ENCODE measurements at places on chromosomes 2 and 18. TPM values are rescaled to one million over a fixed set of nuclear protein-coding genes. Genes with fewer than 3 reads are reported as not detected.

DNA sequence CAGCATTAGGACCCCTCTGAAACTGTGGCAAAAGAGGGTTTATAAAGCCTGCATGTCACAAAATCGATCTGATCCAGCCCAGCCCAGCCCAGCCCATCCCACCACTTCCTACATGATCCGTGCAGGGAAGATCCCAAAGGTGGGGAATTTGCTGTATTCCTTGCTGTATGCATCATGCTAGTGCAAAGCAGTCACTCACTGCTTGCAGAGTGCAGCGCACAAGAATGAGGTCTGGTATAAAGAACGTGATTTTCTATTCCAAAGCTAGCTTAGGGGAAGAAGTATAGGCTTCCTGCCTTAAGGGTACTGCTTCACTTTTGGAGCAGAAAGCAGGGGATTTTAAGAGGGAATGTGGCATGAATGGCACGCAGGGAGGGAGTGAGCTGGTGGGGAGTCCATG is 18.9 kb upstream of the SERPINB11 start:
- DNase-seq = no peak

Gene IFIH1
- 23.9 TPM for total RNA-seq

- DNase-seq = no peak
These were observed at the start of gene ERMN for GRCh38 chr2:157325786-157326185. Gene ERMN (minus strand): TSS chr2:157325824. CDS start chr2:157325642, 182 bp downstream.

DNA sequence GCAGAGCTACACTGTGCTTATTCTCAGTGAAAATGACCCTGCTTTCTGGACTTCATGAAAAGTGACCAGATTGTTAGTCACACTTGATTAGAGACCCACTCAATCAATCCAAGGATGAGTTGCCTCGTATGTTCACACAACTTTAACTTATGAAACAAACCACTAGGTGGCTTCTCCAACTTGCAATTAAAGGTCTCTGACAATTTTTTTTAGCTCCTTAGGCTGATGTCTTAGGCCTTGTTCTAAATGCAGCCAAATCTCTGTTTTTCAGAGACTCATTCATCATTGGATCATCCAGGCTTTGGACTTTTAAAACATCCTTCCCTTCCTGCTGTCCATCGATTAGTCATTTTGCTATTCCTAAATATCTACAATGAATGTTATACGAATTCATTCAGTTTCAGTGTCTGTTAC is 63.4 kb downstream of the MREG start:
- peak; percentile 32 for DNase-seq

GRCh38 chr2:43044093-43044681 is 182.2 kb downstream of the ZFP36L2 start:
- DNase-seq = no peak

Gene STON1
- 1.8 TPM for total RNA-seq

Gene GKN1
- total RNA-seq = 1.4 TPM

- DNase-seq = no peak
These were observed 28.0 kb downstream of the SH2D6 start for GRCh38 chr2:85446296-85447221.

- DNase-seq = no peak
These were observed 2009.3 kb upstream of the CELF4 start for GRCh38 chr18:39574897-39575296.

DNA sequence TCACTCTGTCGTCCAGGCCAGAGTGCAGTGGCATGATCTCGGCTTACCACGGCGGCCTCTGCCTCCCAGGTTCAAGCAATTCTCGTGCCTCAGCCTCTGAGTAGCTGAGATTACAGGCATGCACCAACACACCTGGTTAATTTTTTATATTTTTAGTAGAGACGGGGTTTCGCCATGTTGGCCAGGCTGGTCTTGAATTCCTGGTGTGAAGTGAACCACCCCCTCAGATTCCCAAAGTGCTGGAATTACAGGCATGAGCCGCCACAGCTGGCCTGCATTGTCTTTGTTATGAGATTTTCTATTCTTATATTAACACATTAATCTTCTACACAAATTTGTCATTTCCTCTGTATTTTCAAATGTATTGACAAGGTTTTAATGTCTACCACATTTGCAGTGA is 75.2 kb downstream of the SEPTIN10 start:
- DNase-seq = no peak

Gene MOB1A
- 104 TPM for total RNA-seq

GRCh38 chr2:23604731-23605130 is 219.8 kb downstream of the KLHL29 start:
- no peak for DNase-seq

- DNase-seq = no peak
These were observed 113.0 kb downstream of the QPCT start for GRCh38 chr2:37457401-37457901.

GRCh38 chr2:189542145-189542882 is 38.3 kb downstream of the SLC40A1 start:
- DNase-seq = no peak

Gene AKAIN1
- total RNA-seq = 0.14 TPM

Gene RNF152
- total RNA-seq = 0.85 TPM

DNA sequence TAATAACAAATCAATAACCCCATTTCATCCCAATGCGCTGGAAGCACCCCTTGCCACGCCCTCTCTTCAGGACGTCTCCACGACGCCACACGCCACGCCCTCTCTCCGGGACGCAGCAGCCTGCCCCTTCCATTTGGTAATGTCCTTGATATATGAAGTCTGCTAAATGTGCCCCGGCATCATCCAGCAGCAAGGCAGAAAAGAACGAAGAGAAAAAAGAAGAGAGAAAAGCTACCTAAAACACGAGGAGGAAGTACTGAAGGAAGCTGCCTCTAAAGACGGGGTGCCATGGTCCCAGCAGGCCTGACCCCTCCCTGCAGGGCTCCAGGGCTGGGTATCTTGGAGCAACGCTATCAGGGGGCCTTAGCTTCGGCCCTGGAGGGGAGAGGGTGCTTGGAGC is 41.8 kb downstream of the CNGA3 start:
- DNase-seq = no peak

Gene NOP58
- total RNA-seq = 94.9 TPM

Gene BOLL
- 0.05 TPM for total RNA-seq

Gene ZSWIM2
- not detected for total RNA-seq

DNA sequence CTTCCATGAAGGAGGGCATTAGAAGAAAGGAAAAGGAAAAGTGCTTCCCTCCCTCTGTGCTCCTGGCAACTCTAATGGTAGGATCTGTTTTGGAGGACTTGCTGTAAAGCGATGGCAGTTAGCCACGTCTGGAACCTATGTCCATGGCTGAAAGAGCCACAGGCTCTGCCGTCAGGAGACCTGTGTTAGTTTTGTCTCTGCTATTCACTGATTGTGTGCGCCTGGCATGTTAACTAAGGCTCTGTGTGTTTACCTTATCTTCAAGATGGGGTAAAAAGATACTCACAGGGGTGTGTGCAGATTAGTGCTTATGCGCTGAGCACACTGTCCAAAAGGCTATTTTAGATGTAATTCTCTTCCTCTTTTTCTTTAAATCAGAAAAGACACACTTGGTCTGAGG is 109.8 kb upstream of the LTBP1 start:
- DNase-seq = no peak

GRCh38 chr2:15367715-15368114 is 193.4 kb downstream of the NBAS start:
- no peak for DNase-seq

Gene PNKD
- total RNA-seq = 61.9 TPM

DNA sequence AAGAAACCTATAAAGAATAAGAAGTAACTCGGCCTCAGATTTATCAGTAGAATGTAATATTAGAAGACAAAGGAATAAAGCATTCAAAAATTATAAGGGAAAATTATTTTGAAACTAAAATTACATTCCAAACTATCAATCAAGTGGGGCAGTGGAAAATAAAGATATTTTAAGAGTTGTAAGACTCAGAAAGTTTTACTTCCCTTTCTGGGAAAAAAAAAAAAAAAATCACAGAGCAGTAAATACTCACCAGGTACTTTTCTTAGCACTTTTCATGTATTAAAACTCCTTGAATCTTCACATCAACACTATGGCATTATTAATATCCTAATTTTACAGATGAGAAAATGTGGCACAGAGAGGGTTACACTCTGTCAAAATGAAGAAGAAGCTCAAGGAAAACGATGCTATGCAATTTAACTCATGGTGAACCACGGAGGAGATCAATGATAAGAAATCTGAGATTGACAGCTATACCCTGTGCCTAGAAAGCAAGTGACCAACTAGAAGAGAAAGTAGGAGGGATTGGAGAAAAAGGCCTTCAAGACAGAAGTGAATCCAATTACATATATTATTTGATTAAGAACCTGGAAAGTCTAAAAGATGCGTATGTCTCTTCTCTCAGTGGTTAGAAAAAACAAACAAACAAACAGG is 238.9 kb upstream of the ID2 start:
- DNase-seq = no peak

DNA sequence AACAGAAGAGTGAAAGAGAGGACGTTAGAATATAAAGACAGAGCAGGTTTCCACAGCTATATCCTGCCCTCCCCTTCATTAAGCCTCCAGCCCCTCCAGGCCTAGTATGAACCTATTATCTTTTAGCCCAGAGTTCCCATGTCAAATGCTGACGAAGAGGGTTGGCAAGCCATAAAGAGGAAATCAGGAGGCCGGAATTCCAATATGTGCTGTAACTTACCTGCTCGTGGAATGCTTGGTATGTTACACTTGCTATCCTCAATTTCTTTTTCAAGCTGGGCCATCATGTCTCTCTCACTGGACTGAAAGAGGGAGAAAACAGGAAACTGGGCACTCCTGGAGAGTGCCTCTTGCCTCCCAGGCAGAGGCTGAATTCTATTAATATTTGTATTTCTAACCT is 264.1 kb downstream of the TRIB2 start:
- DNase-seq = no peak

Gene TMEM185B
- total RNA-seq = 8.1 TPM

Gene INHA
- total RNA-seq = 0.05 TPM

DNA sequence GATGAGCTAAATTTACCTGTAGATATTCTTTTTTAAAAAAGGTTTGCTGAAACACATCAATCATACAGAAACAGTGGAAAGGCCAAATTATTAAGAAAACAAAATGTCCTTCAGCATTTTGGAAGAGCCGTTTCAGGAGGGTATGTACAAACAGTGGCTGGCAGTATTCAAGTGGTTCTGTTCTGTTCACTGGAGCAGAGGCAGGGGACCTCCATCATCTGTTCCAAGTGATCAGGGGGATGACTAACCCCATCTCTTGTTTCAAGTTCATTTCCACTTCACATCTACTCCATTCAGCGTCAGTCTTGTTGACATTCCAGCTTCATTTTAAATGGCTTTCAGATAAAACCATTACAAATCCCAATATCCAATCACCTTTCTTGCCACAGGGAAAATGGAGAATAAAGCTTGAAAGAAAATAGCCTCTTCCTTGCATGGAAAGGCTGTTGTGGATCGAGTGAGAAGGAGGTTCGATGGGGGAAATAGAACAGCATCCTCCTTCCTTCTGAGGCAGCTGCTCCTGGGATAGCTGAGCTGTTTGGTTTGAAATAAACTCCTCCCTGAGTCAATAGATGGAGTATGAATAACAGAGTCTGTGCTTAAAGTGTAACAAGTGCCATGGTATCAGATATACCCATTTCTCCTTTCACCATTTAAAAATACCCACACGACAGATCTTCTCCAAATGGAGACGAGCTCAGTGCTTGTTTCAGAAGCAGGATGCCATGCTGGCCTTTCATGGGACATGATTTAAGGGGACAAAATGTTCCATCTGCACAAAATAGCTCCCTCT is 63.7 kb upstream of the OTOF start:
- DNase-seq = no peak

GRCh38 chr18:53906681-53907080 is 317.8 kb downstream of the MBD2 start:
- no peak for DNase-seq

DNA sequence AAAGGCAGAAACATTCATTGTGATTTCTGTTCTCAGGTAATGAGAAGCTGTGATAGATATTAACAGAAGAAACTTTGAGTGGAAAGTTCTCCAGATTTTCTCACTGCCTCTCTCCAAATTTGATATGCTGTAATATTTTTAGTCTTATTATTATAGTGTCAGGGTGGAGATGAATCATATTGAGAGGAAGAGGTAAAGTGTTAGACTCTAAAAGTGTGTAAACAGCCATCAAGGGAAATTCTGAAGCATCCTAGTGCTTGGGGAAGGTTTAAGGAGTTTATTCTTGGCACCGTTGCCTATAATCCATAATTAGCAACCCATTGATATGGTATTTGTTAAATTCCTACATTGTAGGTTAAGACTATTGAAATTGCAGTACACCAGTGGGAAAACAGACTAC is 104.7 kb upstream of the NABP1 start:
- DNase-seq = no peak

GRCh38 chr2:197136452-197136851 is 174.1 kb downstream of the ANKRD44 start:
- no peak for DNase-seq

- DNase-seq = no peak
These were observed 256.6 kb upstream of the NT5C1B start for GRCh38 chr2:18845854-18846445.

DNA sequence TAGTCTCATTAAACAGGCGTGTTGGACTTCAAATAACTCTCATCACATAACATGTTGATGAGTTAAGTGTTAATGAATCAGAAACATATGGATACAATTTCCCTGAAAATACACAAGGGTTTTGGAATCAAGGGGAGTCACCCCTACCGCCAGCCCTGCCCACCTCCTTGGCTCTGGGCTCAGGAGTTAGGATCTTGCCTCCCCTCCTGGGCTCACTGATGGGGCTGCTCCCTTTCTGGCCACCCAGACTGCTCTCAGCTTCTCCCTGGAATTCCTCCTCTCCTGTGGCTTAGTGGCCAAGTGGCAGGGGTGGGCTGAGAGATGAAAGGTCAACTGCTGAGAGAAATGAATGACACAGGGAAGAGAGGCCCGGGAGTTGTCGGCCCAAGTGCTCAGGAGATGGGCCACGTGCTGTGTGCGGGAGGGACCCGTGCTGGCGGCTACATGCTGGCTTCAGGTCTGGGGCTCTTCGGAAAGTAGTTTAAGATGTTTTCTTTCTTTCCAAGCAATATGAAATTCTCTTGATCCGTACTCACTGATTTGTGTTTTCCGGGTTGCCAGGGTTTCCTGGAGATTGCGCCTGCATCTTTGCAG is 55.8 kb upstream of the TNP1 start:
- DNase-seq = no peak

DNA sequence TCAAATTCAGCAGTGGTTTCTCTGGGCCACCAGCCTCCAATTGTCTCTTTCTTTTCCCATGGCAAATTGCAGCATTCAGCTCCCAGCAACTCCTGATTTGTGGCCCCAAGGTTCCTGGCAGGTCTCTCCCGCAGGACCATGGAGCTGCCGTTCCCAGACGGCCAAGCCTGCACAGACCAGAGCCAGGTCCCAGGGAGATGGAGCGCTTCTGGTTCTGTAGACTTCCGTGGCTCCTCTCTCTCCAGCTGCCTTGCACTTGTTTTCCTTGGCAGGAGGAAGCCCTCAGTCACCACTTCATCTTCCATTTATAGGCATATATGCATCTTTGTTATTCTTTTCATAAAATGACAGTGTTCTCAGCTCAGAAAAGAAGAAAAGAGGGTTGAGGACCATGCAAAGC is 21.7 kb downstream of the TNP1 start:
- DNase-seq = no peak

Gene ZNF521
- 9.2 TPM for total RNA-seq

DNA sequence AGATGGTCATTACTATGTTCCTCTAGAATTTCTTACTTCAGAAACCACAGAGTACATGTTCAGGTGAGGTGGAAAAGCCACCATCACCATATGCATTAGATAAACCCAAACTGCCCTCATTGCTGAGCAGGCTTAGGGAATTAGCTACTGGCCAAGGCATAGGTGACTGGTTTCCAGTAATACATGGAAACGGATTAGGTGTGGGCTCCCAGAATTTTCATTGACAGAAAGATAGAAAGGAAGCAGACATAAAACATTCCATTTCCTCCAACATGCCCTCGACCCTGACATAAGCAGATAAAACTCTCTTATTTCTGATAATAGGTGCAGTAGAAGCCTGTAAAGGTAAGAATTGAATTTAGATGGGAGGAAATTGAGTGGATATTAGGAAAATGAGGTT is 1466.1 kb downstream of the SUCLG1 start:
- DNase-seq = no peak

Data from thymus (tissue), 14 donors.